ENCODE measurements at places on chromosomes 2 and 18.

DNA sequence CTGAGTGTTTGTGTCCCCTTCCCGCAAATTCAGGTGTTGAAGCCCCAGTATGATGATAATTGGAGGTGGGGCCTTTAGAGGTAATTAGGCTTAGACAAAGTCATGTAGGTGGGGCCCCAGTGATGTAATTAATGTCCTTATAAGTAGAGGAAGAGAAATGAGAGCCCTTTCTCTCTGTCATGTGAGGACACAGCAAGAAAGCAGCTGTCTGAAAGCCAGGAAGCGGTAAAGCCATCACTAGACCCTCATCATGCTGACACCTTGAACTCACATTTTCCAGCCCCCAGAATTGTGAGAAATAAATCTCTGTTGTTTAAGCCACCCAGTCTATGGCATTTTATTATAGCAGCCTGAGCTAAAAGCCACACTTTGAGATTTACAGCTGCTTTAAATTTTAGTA is 1580.0 kb downstream of the LRP1B start:
- no peak for DNase-seq

- DNase-seq: no peak
These were observed 121.5 kb downstream of the WDSUB1 start for GRCh38 chr2:159165048-159165447.

- no peak for DNase-seq
These were observed 1.3 kb downstream of the BIRC6 start for GRCh38 chr2:32358111-32358482.

DNA sequence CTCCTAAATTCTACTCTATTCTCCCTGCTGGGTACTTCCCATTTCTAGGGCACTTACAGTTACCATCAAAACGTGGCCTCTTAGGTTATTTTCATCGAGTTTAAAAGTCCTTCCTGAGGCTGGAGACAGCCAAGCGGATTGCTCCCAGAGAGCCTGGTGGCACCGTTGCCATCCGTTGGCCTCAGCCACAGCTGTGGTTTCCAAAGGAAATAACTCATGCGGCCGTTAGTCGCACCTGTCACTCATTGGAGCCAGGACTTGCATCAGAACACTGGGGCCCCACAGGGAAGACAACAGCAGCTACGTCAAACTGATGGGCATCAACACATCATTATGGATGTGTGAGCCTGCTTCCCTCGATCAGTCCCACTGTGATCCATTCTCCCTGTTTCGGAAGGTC is 453.4 kb downstream of the BCL11A start:
- DNase-seq: no peak

DNA sequence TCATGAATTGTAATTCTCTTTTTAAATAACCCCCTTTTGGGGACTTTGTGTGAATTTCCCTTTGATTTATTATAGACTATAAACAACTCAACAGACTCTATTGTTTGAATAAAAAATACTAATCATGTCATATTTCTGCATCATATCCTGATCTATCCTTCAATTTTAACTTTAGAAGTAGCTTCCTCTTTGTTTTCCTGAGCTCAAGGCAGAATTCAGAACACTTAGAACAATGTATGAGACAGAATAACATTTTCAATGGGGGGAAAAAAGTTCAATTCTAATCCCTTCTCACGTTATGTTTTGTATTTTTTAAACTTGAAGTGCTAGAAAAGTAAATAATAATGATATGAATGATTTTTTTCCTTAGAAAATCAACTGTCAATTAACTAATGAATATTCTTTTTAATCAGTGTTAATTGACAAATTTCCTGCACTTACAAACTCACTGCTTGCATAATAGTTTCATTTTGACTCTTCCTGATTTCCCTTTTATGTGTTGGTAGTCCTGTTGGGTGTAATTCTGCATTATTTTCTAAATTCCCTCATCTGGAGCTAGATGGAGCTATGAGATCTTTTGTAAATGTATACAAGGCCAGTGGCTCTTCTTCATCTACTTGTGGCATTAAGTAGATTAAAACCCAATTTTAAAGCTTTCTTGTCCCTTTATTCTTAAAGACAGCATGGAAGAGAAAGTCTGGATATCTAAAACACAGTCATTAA is 326.1 kb downstream of the PARD3B start:
- no peak for DNase-seq

- no peak for DNase-seq
These were observed 143.5 kb upstream of the LMAN1 start for GRCh38 chr18:59502274-59503175.

DNA sequence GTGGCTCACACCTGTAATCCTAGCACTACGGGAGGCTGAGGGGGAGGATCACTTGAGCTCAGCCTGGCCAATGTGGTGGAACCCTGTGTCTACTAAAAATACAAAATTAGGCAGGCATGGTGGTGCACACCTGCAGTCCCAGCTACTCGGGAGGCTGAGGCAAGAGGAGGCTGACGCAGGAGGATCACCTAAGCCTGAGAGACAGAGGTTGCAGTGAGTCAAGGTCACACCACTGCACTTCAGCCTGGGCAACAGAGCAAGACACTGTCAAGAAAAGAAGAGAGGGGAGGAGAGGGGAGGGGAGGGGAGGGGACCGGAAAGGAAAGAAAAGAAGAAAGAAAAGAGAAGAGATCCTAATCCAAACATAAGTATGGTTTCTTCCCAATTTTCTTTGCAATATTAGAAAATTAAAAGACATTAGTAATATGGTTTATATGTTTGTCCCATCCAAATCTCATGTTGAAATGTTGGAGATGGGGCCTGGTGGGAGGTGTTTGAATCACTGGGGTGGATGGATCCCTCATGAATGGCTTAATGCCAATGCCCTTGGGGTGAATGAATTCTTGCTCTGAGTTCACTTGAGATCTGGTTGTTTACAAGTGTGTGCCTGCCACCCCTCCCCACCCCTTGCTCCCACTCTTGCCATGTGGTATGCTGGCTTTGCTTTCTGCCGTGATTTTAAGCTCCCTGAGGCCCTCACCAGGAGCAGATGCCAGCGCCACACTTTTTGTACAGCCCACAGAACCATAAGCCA is 50.7 kb downstream of the TRIP12 start:
- DNase-seq: no peak

DNA sequence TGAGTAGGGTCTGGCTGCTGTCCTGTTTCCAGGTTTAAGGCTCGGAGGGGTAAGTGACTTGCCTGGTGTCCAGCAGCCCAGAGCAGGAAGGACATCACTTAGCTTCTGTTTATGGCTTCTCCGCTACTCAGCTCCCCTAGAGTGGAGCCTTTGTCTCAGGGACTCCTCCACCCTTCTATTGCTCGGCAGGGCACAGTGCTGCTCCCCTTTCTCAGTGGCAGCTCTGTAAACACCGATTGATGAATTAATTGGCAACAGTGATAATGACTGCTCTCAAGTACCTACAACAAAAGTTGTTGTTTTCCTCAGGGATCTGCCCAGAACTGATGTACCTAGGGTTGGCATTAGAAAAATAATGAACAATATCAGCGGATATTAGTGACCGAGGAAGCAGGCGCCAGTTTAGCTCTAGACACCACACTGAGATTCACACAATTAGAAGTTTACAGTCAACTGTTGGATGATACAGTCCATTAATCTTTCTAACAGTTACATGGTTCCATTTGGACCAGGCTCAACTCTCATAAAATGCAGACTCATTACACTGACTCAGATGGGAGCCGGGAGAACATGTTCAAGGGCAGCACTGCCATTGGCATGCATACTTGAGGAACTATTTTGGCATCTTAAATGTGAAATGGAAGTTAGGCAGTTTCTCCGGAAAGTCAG is 265.7 kb downstream of the MTX2 start:
- no peak for DNase-seq

GRCh38 chr2:39996653-39997080 is 217.6 kb upstream of the THUMPD2 start:
- DNase-seq: no peak

DNA sequence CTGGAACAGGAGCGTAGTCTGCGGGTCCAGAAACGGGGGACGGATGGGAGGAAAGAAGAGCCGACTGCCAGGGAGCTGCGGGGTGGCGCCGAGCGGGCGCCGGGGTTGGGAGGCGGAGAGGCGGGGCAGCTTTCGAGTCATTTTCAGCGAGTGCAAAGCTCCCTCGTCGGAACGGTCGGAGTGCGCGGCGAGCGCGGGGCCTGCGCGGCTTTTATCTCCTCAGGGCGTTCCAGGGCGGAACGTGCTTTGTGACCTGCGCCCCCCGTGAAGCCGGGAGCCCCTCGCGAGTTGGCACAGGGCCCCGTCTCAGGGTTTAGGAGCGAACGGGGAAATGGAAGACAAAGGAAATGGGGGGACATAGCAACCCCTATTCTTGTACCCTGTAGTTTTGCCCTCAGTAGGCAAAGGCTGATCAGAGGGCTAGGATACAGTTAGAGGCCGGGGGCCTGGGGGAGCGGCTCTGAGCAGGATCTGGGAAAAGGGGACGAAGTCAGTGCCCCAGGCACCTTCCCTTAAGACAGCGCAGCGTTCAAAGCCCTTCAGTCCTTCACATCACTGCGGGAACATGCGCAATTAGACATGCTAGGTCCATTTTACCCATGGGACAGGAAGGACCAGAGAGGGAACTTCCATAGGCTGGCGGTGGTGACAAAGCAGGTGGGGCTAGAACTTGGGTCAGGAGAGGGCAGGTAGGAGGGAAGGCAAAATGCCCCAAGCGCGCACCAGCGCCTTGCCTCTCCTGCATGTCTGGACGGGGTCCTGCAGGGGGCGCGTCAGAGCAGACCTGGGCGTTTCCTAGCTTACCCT is 60.1 kb upstream of the IL1RL1 start:
- DNase-seq: no peak

DNA sequence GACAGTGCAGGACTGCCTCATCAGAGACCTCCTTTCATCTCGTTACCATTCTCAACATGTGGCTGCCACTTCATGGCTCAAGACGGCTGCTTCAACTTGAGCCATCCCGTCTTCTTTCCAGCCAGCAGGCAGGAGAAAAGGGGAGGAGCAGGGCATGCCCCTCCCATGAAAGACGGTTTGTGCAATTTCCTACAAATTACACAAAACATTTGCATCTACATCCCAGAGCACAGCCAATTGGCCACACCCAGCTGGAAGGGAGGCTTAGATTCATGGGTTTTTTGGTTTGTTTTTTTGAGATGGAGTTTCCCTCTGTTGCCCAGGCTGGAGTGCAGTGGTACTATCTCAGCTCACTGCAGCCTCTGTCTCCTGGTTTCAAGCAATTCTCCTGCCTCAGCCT is 11.8 kb downstream of the UCN start:
- no peak for DNase-seq

- DNase-seq: no peak
These were observed 36.3 kb downstream of the ACVR1C start for GRCh38 chr2:157592374-157592773.

GRCh38 chr2:150259746-150260145 is 227.7 kb downstream of the RND3 start:
- DNase-seq: no peak

DNA sequence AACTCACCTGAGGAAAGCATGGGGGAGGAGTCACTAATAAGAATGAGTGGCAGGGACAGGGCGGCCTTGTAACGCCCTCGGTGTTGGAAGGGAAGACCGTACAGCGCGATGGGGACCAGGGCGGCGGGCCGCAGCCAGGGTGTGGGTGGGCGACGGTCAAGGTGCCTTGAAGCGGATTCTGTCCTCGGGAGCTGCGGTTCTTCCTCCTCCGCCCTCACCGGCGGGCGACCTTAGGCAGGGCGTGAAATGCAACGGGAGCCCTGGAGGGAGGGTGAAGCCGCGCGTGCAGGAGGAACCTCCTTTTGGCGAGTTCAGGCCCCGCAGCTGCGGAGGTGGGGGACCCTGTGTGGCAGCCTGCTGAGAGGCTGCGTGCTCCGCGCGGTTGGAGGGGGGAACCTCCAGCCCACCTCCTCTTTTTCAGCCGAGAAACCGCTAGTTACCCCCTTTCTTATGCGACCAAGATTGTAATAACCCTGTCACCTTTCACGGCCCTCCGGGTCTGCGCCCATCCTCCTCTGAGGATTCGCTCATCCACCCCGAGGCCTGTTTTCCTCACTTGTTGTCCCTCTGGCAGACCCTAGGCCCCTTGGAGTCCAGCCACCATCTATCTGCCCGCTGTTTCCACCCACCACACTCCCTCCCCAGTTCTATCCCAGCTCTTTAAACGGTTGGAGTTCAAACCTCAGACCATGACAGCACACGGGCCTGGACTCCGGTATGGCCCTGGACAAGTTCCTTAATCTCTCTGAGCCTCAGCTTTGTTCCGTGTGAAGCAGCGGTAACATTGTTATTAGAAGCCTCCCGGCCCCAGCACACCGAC is 823 bp upstream of the RNU2-63P start:
- no peak for DNase-seq

- DNase-seq: no peak
These were observed 90.3 kb upstream of the MAP3K20 start for GRCh38 chr2:172985139-172985892.

- no peak for DNase-seq
These were observed 20.9 kb downstream of the NCK2 start for GRCh38 chr2:105765415-105766299.

DNA sequence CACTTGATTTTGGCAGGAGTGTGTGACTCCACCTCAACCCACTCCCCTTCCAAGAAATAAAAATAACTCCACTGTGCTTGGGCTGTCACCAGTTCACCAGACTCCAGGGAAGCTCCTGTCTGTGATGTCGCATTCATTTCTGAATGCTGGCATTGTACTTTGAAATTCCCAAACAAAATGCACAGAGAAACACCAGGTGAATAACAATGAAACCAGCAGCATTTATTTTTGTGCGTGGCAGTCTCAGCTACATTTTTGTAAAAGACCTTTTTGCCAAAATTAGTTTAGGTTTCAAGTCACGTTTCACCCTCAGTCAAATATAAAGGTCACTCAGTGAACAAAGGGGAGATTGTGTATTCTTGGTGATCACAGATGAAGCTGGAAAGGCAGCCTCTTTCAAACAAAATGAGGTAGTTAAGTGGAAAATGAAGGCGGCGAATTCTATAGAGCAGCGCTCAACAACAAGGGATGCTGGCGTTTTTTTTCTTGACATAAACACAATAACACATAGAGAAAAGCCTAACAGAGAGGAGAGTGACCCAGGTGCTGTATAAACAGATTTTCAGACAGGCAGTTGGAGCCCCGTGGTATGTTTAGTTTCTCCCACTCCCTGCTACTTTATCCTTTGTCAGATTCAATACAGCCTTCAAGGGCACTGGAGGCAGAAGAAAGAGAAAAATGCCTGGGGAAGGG is 210.3 kb upstream of the GCFC2 start:
- no peak for DNase-seq

GRCh38 chr2:122636097-122636496 is 880.6 kb downstream of the TSN start:
- no peak for DNase-seq

DNA sequence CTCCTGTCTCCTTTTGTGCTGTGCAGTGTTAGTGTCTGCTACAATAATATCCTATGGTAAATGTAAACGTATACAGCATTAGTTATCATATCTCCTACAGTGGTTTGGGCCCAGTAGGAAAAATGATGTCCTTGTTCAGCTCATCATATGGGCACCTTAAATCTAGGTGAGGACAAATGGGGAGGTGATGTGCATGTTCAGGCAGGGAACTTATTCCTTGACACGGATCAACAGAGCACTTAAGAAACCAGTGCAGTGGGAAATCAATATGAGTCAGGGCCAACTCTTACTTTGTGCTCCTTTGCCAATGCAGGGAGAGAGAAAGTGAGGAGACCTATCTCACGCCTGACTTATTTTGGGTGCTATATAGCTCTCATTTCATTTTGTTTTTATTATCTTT is 76.4 kb downstream of the KLHL14 start:
- no peak for DNase-seq

Measured in thoracic aorta (tissue), 2 donors.